ENCODE measurements at places on chromosomes 2 and 18.

GRCh38 chr18:424071-424661 is 76.3 kb downstream of the COLEC12 start:
- DNase-seq = no peak

GRCh38 chr2:18319987-18320386 is 240.5 kb downstream of the RDH14 start:
- no peak for DNase-seq

DNA sequence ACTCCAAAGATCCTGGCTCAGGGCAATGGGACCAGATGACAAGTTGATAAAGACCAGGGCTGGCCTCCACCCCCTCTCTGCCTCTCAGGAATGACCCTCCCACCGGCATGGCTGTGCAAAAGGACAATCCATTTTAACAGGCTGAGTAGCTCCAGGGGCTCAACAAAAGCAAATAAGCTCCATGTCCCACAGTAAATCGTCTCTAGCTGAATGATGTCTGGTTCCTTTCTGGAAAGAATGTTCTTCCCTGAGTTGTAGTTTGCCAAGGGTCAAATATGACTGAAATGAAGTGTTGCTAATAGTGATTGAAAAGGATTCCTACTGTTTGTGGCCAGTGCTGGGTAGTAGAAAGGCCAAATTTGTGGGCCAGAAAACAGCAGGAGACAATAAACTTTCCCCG is 434.4 kb upstream of the ETAA1 start:
- no peak for DNase-seq

DNA sequence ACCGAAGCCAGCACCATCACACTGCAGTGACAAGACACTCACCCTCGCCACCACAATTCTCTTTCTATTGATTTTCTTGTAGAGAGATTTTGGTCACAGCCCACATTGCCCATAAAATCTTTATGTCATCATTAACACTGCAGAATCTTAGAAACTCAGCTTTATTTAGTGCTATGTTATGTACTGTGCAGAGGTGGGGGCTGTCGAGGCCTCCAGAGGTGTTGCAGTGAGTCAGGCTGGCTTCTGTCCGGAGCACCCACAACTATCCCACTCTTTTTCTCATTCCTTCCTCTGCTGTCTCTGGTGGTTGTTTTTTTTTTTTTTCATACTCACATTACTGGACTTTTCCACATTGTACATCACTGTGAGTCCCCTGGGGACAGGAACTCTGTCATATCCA is 677.4 kb upstream of the HS6ST1 start:
- DNase-seq = no peak

DNA sequence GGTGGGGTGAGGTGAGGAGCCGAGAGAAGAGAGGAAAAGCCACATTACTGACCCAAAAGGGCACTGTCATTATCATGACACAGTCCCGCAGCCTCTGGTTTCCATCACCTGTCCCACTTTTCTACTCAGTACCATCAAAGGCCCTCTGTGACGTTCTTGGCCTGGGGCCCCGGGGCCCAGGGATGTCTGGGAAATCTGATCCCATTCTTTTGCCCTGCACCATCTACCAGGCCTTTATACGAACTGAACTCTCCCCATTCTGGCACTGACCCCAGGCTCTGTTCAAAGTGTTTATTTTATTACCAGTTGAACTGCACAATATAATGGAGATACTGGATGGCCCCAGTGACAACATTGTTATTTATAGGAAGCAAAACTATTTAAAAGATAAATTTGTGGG is 89.1 kb downstream of the COL6A3 start:
- no peak for DNase-seq
